ENCODE measurements at places on chromosomes 11 and 22.

DNA sequence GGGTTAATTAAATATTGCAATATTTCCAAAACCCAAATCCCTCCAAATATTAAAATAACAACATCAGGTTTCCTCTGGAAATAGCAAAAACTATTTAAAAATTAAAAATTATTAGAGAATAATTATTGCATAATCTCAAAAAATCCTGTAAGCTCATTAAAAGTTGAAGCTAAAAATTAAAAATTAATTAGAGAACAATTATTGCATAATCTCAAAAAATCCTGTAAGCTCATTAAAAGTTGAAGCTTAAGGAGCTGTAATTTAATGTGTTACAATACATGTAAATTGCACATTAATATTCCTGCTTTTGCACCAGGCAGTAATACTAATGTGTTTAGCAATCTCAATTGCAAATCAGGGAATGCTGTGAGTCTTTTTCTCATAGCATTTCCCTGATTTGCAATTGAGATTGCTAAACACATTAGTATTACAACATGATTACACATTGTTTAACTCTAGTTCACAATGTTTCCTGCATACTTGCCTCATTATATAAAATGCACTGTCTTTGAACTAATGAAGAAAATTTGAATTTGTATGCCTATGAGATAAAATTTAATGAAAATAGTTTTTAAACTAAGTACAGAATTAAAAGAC is 247.7 kb downstream of the GUCY1A2 start:
- no peak for DNase-seq

DNA sequence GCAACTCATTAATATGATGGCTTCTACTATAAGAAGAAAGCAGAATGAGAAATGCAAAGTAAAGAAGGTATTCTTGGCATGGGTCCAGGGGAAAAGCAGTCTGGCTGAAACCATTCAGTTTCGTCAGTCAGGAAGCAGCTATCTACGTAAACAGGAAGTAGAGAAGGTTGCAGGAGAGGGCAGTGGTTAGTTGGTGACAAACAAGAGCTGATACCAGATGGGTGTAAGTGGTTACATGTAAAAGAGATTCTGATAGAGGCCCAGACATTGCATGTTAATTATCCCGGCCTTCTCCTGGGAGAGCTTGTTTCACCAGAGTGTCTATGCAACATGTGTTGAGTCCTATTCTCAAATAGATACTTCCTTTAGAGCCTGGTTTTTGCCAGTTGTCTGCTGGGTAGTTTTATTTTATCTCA is 58.4 kb upstream of the PSMA1 start:
- peak; percentile 48 for DNase-seq

- DNase-seq: no peak
These were observed 81.4 kb downstream of the TIMP3 start for GRCh38 chr22:32882774-32883530.

GRCh38 chr11:72758690-72759389 is 6.6 kb upstream of the ARAP1 start:
- DNase-seq: no peak

DNA sequence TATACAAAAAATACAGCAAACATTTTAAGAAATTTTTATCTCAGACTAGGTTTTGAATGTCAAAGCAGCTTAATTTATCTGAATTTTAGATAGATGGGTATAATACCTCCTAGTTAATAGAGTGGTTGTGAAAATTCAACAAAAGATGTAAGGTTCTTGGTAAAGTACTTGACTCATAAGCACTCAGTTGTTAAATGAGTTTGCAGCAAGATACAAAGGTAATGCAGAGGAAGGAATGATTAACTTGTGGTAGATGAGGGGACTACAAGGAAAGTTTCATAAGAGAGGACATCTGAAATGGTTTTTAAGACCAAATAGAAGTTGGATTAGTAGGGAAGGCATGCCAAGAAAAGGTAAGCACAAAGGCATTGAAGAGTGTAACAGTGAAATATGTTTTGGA is 37.4 kb downstream of the PPME1 start:
- no peak for DNase-seq

DNA sequence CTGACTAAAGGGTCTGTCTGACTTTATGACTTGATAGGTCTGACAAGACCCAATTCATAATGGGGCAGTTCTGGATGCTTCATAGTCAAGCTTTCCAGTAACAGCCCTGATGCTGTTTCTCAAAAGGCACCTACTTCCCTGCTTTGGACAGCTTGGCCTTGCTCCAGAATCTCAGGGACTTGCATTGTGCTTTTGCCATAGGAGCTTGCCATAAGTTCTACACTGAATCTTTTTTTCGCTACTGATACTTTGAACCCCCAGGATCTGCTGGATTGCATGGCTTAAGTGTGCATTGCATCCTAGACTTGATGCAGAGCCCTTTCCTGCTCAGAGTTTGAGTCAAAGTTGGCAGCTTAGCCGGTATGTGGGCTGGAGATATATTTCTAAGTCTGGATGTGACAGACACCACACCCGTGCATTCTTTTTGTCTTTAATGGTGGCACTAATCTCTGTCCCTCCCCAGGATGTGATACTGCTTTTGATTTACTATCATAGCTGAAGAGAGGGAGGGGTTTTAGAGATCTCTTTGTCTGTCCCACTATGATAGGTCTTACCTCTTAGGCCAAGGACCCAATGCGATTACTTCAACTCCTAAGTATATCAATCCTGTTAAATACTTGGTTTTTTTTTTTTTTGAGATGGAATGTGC is 16.9 kb upstream of the SLC3A2 start:
- DNase-seq: no peak

- DNase-seq: no peak
These were observed 92.0 kb downstream of the MUC15 start for GRCh38 chr11:26480041-26480440.

DNA sequence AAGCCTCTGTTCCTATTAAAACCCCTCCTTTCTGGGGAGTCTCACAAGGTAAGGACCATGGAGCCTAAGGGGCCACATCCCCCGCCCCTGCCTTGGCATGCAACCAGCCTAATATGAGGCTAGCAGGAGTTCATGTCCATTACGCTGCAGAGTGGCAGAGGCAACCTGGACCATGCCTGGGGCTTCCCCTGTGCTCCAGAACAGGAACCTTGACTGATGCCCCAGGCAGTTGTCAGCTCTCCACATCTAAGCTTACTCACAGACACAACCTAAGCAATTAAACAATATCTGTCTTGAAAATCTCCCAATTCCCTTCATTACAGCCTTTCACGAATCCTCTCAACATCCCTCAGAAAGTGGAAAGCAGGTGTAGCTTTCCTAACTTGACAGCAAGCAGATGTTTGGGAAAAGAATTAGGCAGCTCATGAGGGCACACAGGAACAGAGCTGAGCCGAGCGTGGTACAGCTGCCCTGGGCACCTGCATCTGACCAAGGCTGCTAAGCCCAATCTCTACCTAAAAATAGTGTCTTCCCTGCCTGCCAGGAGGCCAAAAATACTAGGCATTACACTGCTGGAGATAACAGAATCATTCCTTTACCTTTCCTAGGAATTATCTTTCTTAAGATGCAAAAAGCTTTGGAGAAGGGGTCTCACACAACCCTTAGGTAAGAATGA is 20.8 kb downstream of the C11orf71 start:
- no peak for DNase-seq

DNA sequence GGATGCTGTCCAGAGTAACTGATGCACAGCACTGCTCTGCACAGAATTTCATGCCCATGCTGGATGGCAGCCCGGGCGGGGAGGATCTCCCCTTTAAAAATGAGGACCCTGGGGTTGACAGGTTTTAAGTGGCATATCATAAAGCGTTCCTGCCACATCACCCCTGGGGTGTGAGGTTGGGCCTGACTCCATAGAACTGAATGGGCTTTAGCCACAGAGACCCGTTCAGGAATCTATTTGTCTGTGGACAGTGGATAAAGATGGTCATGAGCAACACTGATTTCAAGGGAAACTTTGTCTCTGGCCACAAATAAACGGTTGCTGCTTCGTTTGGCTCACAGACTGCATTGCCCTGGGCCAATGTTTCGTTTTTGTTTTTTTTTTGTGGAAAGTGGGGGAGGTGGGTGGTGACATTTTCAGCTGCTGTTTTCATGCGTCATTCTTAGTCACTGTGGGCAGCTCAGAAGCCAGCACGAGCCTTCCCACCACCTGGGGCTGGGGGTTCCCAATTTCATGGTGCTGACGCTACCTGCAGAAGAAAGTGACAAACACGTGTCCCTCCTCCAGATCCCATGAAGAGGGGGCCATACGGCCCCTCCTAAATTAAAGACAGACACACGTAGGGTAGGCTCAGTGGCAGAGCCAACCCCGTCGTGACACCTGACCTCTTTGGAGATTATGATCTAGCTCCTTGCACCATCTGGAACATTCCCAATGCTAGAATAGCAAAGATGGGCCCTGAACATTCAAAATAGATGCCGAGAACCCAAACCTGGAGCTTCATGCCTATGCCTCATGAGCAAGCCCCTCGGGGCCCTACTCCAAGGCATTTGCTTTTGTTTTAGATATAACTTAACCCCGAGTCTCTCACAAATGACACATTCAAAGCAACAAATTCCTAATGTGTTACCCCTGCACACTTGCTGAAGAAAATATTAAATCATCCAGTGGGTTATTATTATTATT is 54.8 kb upstream of the PHF21B start:
- no peak for DNase-seq
